ENCODE measurements at places on chromosomes 7 and 10. TPM values are rescaled to one million over a fixed set of nuclear protein-coding genes. Genes with fewer than 3 reads are reported as not detected.

DNA sequence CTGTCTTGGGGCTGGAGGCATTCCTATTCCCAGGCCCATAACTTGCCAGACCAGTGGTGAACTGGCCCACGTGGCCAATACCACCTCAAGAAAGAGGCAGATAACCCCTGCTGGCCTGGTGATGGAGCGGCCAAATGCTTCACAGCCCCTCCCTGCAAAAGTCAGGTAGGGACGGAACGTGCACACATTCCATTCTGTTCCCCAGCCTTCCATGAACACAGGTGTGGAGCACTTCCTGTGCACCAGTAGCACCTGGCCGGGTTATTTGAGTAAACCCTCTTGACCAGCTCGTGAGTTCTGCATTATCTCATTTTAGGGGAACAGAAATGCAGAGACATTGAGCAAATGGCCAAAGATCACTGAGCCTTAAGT lies 134.4 kb downstream of the SH3PXD2A start:
- DNase-seq, result no peak

DNA sequence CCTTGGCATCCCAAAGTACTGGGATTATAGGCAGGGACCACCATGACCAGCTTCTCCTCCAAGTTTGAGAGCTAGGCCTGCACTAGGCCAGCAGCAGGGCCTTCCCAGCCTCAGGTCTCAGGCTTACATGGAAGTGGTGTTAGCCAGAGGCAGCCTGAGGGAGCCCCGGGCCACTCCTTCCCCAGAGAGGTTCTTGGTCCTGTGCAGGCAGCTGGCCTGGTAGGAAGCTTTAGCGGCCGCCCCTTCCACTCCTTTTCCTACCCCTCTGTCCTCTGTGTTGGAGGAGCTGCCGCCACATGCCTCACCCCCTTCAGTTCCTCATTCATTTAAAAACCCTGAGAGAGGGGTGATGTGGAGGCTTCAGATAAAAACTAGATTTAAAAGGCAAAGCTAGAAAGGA lies 40.3 kb downstream of the TSPAN15 start:
- no peak for DNase-seq

DNA sequence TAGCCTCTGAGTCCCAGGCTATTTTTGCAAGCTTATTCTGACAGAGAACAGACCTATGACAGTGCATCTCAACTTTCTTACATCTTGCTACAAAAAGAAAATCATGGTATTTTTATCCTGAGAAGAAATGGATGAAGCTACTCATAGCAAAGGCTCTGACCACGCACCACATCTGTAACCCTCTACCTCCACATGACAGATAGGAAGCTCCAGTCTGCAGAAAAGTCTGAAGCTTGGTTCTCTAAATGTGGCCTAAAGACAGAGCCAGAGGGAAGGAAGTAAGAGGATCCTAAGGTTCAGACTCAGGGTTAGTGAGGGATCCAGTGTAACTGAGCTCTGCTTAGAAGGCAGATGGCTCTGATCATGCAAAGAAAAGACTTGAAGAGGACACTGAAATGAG lies 58.4 kb upstream of the ABCB5 start:
- DNase-seq, result no peak

DNA sequence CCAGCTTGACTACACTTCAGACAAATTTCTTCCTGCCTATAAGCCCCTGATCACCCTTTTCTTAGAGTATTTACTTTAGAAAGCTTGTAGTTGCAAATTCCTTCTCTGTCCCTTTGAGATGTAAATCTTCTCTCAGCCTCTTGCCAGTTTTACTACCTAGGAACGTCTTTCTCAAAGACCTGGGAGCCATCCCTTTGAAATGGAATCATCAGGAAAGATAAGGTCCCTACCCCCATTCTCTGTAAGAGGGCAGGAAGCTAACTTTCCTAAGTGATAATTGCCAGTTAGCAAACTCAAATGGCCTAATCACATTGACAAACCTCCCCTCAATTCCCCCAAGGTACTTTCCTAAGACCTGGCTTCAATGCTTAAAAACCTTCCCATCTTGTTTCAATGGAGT lies 304.5 kb downstream of the MDFIC start:
- DNase-seq, result no peak

DNA sequence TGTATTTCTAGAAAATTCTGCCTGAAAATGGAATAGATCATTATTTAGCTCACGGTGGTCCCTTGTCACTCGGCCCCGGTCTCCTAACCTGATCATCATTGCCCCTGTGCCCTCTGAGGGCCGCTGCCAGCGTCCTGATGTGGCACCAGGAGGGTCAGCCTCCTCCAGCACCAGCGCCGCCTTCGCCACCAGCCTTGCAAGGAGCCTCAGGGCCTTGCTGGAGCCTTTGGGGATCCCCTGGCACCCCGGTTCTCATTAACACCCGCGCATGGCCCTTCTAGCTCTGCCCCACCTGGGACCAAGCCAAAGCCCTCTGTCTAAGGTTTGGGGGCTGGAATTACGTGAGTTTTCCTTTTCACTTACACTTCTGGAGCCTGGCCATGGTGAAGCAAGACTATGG lies 282.5 kb upstream of the ADARB2 start:
- no peak for DNase-seq

DNA sequence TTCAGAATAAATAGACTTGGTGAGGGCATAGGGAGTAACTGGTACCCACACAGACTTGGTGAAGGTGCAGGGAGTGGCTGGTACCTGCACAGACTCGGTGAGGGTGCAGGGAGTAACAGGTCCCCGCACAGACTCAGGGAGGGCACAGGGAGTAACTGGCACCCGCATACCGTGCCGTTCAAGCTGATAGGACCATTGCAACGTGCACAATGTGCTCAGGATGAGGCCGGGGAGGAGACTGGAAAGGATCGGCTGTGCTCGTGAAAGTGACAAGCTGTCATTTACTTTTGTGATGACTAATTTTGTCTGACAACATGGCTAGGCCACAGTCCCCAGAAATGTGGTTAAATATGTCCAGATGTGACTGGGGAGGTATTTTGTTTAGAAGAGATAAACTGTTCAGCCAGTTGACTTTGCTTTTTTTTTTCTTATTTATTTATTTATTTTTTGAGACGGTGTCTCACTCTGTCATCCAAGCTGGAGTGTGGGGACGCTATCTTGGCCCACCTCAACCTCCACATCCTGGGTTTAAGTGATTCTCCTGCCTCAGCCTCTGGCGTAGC lies 76.2 kb upstream of the NMT2 start:
- DNase-seq, result no peak

DNA sequence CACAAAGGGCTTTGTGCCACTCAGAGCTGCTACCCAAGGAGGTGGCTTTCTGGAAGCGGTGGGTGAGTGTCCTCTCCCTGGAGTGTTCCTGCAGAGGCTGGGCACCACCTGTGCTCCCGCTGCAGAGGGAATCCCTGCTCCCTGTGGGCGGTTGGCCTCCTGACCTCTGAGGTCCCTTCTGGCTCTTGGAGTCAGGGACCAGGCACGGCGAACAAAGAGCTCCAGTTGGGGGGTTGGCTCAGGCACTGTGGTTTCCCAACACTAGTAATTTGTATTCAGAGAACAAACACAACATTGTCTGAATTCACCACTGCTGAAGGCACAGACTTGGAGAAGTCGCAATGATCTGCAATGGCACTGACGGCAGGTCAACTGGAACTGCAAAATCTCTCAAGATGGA lies 328.9 kb downstream of the PRPF18 start:
- no peak for DNase-seq

DNA sequence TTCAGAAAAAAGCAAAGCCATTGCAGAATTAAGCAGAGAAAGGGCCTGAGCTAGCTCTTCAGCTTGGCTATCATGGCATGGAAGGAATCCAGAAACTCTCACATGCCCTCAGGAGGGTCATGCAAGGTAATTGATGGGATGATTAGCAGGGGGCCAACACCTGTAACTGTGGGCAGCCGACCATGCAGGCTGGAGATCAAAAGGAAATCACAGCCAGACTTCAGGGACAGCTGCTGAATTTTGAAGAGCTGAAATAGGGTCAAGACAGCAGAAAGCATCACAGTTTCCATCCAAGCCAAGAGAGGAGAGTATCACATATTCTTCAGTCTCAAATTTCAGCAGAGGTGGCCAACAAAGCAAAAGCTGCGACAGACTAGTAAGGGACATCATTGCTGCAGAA lies 239.6 kb upstream of the STEAP1 start:
- no peak for DNase-seq

DNA sequence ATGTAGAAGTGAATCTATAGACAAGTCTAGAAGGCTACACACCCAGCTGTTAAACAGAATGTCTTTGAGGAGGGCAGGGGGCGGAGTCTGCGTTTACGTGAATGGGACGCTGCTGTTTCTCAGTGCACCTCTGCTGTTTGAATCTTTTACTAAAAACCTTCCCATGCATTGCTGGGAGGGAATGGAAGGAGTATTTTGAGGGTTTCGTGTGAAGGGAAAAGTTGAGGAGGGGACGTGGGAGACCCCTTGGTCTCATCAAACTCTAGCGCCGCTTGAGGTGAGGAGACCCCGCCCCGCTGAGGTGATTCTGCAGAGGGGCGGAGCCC lies 492 bp upstream of the VCL start:
- no peak for DNase-seq

GRCh38 chr7:98221611-98222532 lies 10.6 kb downstream of the BHLHA15 start:
- no peak for DNase-seq

DNA sequence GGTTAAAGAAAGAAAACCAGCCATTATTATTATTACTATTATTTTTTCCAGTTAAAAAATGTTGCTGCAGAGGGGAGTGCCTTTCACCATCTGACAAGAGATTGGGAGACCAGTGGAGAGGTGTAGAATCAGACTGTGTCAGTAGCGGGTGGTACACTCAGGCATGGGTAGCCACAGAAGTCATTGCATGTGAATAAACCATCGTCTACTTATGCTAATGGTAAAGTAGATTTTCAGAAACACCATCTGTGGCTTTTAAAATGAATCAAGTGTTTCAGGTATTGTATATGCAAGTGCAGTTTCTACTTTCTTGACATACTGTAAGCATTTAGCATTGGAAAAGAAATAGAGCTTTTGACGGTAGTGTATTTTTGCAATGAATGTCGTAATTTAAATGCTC lies 131.5 kb upstream of the SP8 start:
- DNase-seq, result no peak

DNA sequence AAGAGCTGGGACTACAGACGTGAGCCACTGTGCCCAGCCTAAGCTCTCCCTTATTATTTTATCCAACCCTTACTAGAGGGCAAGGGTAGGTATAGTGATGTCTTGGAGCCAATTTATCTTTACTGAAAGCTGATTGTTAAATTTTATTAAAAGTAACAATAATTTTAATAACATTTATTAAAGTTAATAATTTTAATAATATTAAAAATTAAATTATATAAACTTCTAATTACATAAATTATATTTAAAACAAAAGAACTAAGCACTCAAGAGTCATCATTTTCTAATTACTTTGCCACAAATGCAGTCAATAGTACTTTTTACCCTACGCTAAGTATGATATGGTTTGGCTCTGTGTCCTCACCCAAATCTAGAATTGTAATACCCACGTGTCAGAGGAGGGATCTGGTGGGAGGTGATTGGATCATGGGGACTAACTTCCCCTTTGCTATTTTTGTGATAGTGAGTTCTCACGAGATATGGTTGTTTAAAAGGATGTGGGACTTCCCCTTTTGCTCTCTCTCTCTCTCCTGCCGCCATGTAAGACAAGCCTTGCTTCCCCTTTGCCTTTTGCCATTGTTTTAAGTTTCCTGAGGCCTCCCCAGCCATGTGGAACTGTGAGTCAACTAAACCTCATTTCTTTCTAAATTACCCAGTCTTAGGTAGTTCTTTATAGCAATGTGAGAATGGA lies 58.4 kb upstream of the ETV1 start:
- DNase-seq, result no peak

DNA sequence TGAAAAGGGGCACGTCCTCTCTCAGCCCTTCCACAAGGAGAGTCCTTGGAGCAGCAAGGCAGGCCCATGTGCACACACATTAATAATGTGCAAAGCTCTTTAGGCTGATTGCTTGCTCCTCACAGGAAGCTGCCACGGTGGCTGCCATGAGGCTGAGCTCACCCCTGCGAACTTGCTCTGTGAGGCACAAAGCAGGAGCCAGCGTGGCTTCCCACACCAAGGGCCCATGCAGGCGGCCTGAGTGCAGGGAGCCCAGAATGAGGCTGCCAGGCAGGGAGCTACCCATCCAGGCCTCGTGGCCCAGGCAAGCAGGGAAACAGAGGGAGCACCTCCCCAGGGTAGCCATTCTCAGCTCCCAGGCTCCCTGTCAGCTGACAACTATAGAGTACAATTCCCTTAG lies 242.9 kb downstream of the GRID1 start:
- no peak for DNase-seq

DNA sequence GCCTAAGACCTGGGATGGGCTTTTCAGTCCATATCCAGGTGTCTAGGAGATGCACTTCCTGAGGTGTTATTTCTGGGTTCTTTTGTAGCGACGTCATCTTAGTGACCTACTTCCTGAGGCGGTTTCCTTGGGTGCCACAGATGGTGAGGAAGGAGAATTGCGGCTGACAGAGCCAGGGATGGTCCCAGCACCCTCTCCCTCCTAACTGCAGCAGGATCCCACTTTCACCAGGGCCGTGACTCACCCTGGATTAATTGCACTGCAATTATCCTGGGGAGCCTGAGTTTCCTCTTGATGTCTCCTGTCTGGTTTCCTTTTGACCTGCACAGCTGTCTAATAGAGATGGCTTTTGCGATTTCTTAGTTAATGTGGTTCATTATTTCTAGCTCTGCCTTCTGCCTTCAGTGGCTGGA lies 271.7 kb downstream of the TCF7L2 start:
- no peak for DNase-seq

GRCh38 chr10:95755511-95756004 lies 405 bp upstream of the ENTPD1 start:
- no peak for DNase-seq

GRCh38 chr10:59750155-59750945 lies 2.9 kb downstream of the MRLN start:
- DNase-seq, result no peak

DNA sequence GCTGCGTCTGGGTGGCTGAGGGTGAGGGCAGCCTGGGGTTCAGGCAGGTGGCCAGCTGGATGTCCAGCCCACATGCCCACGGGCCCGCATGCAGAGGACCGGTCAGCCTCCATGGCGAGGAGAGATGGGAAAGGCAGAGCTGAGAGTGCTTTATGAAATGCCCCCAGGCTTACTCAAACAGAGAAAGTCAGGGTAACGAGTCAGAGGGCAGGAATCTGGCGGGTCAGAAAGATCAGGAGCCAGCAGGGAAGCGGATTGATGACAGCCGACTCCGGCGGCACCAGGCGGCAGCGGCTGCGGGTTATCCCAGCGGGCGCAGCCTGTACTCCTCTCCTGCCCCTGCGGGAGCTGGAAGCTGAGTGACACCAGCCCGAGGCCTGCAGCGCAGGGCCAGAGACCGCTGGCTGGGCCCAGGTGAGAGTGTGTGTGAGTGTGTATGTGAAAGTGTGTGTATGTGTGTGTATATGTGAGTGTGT lies 13.4 kb downstream of the SLC13A4 start:
- DNase-seq, result no peak

Gene OR13A1
- not detected for total RNA-seq

Gene CFTR
- not detected for total RNA-seq

Gene SPDYE2
- not detected for total RNA-seq

Gene ACTR1A
- total RNA-seq, result 228 TPM

All from pulmonary artery endothelial cell (primary cell).